Cerebellar nuclear complex (tissue), 1 donor: ENCODE measurements at places on chromosomes 5 and 9.

- DNase-seq: no peak
Observed at GRCh38 chr9:18447541-18447940, 26.4 kb upstream of the ADAMTSL1 start.

- no peak for DNase-seq
Observed at GRCh38 chr9:81183761-81184160, 505.6 kb downstream of the TLE1 start.

GRCh38 chr9:81855538-81855937, 72.7 kb upstream of the SPATA31D4 start:
- no peak for DNase-seq

DNA sequence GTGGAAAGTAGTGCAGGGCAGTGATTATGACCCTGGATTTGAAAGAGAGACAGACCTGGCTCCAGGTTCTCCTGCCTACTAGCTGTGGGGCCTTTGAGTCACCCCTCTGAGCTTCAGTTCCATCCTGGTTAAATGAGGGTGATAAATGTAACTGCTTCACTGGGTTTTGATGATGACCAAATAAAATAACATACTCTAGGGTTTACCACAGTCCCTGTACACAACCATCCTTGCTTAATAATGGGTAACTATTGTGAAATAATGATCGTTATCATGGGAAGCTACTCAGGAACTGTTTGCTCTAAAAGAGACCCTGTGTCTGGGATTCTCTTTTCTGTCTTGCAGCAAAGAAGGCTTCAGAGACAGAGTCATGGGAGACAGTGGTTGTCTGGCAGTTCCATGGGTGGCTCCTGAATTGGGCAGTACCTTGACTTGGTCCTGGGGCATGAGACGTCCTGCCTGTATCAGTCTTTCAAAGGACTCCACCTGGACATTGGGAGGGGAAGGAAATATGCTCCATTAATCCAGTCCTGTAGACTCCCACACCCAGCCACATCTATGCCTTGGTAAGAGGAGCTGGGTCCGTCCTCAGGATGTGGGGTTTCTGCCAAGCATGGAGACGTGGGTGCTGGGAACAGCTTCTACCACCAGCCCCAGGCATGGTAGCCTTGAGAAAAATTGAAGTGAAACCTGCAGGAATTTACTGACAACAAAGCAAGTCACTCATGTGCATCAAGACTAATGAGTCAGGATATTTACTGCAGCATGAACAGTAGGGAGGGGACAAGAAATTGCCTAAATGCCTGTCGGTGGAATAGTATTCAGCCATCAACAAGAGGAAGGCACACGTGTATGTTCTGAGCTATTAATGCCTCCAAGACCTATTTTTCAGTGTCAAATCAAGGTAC, 23.4 kb downstream of the AKNA start:
- no peak for DNase-seq

DNA sequence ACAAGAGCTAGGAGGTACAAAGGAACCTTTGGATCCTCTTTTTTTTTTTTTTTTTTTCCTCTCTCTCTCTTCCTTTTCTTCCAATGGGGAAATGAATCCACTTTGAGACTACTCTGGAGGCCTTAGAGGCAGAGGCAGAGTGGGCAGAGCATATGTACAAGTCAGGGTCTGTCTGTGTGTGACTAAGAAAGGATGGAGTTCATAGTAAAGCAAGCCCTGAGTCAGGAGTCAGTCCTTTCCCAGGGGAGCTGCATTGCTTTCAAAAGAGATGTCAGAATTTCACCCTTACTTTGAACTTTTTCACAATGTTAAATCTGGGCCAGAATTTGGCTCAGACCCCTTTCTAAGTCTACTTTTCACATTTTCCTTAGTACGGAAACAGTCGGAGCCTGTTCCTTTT, 792.4 kb upstream of the C9orf72 start:
- no peak for DNase-seq

GRCh38 chr9:92747459-92748232, 17.0 kb downstream of the BICD2 start:
- DNase-seq: no peak

- no peak for DNase-seq
Observed at GRCh38 chr5:123665822-123666371, 153.9 kb downstream of the CSNK1G3 start.

DNA sequence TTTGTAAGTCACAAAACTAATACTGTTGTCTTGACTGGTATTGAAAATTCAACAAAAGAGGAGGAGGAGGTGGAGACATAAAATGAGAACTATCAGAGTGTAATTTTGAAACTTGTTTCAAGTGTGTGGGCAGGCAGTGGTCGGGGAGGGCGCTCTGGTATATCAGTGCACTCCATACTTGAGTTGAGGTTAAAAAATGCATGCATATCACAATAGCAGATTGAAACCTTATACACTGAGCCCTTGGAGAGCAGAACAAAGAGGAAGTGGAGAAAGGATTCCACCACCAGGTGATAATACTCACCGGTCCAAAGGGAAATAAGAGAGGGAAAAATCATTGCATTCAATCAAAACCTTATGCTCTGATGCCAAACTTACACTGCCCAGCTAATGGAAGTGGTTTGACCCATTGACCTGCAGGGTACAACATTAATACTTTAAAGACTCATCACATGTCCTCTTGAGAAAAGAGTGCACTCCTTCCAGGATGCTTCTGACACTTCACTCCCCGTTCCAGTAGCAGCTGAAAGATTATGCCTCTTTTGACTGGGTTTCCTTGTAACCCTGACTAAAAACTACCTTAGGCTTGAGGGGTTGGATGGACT, 79.5 kb upstream of the FAM169A start:
- no peak for DNase-seq

DNA sequence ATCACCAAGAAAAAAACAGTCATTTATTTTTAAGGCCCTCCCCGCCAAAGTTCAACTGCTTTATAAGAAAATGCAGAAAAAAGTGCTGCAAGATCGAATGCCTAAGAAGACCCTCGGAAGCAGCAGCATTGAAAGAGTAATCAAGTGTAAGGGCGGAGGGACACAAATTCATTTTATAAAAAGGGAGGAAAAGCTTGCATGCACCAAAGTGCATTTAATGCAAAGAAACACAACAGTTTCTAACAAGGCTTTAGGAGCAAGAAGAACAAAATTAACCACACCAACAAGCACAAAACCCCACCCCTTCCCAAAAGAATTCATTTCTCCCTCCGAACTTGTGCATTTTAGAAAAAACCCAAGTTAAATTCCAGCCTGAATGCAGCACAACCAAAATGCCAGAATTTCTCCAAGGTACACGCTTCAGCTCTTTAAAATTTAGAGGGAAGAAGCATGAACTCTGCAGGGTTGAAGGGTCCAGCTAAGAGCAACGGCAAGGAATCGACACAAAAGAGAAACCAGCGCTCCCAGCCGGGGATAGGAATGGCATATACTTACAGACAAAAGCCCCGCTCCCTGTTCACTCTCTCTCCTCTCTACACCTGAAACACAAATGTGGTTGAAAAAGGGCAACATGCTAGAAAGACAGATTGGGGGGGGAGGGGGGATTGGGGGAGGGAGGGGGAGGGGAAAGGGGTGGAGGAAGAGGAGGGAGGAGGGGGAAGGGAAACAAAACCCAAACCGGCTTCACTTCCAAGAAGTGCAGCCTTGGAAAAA, at the start of gene NREP:
Gene NREP (minus strand): TSS at position 614 of the 774 bp plus-strand sequence. CDS start 1,422 bp downstream, outside the sequence.
- peak; percentile 57 for DNase-seq

DNA sequence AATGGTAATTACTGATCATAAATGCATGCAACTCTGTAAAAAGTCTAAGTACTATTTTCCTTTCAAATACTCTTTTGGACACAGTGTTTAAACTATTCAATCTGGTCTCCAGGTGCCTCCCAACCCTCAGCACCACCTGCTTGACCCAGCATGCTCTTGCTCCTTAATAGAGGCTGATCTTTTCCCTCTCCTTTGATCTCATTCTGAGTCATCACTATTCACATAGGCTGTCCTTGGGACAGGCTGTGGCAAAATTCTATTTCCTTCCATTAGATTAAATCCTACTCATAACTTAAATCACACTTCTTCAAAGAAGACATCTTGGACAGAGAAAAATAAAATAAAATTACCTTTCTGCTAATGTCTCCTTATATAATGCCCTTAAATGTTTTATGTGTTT, 199.4 kb upstream of the ST8SIA4 start:
- DNase-seq: no peak

- no peak for DNase-seq
Observed at GRCh38 chr5:129664336-129664937, 83.5 kb upstream of the MINAR2 start.

- no peak for DNase-seq
Observed at GRCh38 chr5:123147128-123147715, 58.2 kb downstream of the PRDM6 start.

DNA sequence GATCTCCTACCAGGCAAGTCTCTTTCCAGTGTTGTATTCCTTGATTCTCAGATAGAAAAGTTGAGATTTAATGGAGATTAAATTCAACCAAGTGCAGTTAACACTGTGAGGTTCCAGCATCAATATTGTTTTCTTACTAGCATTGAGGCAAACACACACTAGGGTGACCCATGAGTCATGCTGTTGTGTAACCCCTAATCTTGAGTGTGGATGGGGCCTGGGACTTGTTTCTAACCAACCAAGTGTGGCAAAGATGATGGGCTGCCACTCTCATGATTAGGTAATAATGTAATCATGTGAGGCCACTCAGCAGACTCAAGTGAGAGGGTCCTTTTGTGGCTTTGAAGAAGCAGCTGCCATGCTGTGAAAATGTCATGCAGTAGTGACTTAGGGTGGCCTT, 394.2 kb downstream of the IRX2 start:
- no peak for DNase-seq

GRCh38 chr5:72284559-72285423, 35.2 kb downstream of the MRPS27 start:
- DNase-seq: no peak

GRCh38 chr9:99762470-99762869, 59.2 kb upstream of the NR4A3 start:
- no peak for DNase-seq

- no peak for DNase-seq
Observed at GRCh38 chr5:1131191-1131621, 19.3 kb upstream of the SLC12A7 start.

- no peak for DNase-seq
Observed at GRCh38 chr9:23153058-23153457, 673.0 kb downstream of the ELAVL2 start.

- no peak for DNase-seq
Observed at GRCh38 chr5:65157906-65158603, 323.7 kb downstream of the ADAMTS6 start.

DNA sequence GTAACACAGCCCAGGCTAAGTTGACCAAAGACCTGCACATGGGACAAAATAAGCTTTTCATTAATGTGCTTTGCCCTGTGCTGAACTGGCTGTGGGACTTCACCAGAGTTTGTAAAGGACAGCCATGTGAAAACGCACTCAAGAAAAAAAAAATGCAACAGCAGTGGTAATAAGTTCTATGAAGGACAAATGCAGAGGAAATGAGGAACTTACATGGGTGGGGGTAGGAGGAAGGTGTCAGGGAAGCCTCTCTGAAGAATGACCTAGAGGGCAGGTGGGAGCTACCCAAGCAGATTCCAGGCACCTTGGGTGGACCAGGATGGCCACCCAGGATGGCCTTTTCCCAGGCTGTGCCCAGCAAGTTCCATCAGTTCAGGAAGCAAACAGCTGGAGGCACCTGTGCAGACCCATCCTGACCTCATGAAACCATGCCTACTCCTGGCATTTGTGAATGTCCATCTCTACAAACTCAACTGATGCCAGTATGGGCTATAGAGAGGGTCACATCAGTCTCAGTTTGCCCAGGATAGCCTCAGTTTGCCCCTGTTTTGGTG, 6.7 kb upstream of the PHF2 start:
- no peak for DNase-seq

- no peak for DNase-seq
Observed at GRCh38 chr5:73783828-73784227, 157.8 kb downstream of the ARHGEF28 start.

DNA sequence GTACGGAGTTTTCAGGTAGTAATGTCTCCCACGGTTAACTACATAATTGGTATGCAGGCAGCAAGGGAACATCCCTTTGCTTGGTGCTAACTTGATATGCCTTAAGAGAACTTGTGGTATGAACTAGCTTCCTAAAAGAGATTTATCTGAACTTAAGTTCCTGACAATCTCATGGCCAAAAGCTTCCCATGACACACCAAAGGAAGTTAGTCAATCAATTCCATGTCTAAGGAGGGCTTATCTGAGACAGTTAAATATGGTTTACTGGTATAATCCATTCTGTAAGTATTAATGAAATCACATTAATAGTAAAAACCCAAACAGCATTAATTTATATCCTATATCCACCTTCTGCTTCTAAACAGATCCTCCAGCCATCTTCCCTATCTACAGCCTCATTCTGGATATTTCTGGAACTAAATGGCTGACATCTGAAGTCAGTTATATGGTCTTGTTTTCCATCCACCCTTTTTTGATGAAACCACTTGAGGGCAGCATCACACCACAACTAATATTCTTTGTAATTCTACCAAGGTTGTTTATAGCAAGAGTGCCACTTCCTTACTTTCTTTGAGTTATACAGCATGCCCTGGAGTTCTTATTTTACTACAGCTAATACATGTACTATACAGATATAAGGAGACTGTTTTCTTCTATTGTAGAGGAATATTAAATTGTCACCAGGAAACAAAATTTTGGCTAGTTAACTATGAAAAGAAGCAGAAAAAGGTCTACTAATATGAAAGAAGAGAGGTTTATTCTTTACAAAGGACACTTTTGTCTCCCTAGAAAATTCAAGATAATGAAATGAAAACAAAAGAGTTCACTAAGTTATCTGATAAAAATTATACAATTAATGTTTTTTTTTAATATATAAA, 34.7 kb downstream of the SHOC1 start:
- no peak for DNase-seq

DNA sequence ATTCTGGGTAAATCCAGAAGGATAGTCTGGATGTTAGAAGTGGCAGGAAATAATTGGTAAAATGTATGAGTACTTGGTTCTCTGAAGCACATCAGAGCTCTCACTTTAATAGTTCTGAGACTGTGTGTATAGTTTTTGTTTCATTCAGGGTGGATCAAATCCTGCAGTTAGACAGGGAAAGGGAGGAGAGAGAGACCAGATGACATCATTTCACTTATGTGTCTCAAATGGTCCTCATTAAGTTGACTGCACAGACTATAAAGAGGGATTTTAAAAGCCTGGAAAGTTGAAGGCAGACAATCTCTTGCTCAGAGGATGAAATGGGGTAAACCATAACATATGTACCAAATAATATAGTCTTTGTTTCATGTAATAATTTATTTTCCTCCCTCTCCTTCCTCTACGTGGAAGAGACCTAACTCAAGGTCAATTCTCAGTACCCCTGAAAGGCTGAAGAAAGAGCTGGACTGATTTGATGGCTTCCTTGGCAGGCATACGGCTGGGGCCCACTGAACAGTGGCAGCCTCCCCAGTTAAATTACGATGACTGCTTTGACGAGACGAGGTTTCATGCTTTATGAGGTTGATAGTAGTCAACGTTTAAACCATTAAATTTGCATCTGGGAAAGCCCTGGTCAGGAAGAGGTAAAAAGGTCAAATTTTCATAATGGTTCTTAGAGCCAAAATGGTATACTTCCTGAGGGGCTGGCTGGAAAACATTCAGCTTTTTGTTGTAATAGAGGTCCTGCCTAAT, 395.1 kb upstream of the RPS23 start:
- no peak for DNase-seq

GRCh38 chr5:74647096-74647495, 6.6 kb upstream of the ENC1 start:
- no peak for DNase-seq
